D721Med (cell line): ENCODE measurements at places on chromosomes 3 and 15.

GRCh38 chr3:131998027-131998426 lies 36.8 kb downstream of the CPNE4 start:
- DNase-seq: no peak

- no peak for DNase-seq
Observed at GRCh38 chr3:149227591-149228268, 6.1 kb upstream of the CP start.

GRCh38 chr15:70186152-70186551 lies 88.4 kb upstream of the TLE3 start:
- DNase-seq: no peak

GRCh38 chr15:70286113-70286806 lies 188.5 kb upstream of the TLE3 start:
- DNase-seq: no peak

DNA sequence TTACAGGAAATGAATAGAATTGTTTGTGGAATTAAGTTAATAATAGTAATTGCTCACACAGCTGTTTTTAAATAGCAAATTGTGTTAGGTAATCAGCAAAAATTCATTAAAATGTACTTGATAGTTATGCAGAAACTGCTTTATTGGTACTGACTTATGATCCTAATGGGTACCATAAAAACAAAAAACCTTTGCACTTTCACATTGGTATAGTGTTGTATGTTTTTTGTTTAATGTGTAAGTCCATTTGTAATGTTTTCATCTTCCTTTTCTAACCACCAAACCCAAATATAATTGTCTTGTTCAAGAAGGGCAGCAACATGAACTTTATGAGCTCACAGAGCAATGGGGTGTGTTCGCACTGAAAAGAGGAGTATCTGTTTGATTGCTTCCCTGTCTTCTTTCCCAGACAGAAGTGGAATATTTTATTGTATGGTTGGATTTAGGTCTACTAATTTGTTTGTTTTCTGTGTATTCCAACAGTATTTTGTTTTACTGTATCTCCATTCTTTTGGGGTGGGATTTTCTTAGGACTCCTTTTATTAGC lies 135.8 kb downstream of the TCF12 start:
- no peak for DNase-seq
